ENCODE measurements at places on chromosomes 3 and 15.
A peak's percentile ranks its signal among the peaks of the same experiment; 100 is the strongest.

GRCh38 chr15:93257920-93258319 is 168.9 kb upstream of the RGMA start:
- no peak for DNase-seq

DNA sequence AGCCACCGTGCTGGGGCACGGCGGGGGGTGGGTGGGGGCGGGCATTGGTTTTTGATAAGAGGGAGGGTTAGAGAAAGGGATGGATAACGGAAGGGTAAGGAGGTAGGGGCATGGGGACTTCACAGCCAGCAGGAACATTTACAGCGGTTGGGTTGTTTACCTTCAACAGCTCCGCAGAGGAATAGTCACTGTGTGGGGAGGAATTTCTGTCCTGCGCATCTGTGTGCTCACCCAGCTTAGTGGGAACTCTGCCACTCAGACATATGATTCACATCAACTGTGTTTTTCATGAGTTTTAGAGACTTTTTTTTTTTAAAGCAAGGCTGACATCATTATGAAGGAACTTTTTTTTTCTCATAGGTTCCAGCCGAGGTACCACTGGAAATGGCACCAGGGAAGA is 19.6 kb downstream of the CHRD start:
- no peak for DNase-seq

DNA sequence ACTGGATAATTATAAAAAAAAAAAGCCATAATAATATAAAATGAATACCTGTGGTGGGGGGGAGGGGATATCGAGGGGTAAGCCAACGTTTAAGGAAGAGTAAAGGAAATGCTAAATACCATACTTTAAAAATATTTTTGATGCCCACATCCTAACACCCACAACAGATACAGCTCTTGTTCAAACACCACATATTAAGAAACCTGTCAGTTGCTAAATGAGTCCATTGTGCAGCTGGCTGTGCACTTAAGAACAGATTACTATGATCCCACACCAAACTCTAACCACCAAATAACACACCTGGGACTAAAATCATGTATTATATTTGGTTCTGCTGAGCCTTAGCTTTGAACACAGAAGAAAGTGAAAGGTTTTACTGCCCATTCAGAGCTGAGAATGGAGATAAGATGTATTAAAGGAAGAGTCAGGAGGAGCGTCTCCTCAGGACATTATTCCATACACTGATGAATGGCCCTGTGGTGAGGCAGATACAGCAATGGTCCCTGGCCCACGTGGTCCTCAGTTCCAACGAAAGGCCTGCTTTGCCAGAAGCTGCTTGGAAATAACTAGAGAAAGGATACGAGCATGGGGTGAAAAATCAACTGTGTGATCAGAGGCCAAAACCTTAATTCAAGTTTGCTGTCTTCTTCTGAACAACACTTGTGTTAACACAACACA is 515.4 kb downstream of the FOXP1 start:
- peak; percentile 44 for DNase-seq

GRCh38 chr15:63502137-63502766 is 2.1 kb upstream of the USP3 start:
- DNase-seq, result no peak

- no peak for DNase-seq
Observed at GRCh38 chr15:91465696-91466095, 365.6 kb downstream of the SV2B start.

GRCh38 chr3:139355891-139356290 is 12.1 kb downstream of the MRPS22 start:
- DNase-seq, result no peak

GRCh38 chr3:9295007-9295406 is 45.6 kb upstream of the SRGAP3 start:
- no peak for DNase-seq

GRCh38 chr3:39295184-39295775 is 15.4 kb upstream of the CX3CR1 start:
- no peak for DNase-seq

DNA sequence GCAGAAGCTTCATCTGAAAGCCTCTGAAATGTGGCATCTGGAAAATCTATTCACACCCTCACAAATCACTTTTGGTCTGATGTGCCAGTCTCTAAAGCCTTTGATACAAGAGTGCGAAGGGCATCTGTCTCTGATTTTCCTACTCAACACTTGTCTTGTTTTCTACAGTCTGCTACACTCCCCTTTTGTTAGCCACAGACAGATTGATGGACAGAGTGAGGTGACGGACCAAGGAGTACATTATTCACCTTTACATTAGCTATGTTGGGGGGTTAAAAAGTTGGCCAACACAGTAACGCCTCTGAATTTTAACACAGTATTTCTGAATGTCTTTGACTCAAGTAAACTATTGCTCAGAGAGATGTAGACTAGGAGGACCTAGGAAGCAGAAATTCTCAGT is 63.1 kb downstream of the TNIK start:
- DNase-seq, result no peak

GRCh38 chr15:52261498-52262242 is 33.9 kb downstream of the MYO5C start:
- DNase-seq, result peak; percentile 85

DNA sequence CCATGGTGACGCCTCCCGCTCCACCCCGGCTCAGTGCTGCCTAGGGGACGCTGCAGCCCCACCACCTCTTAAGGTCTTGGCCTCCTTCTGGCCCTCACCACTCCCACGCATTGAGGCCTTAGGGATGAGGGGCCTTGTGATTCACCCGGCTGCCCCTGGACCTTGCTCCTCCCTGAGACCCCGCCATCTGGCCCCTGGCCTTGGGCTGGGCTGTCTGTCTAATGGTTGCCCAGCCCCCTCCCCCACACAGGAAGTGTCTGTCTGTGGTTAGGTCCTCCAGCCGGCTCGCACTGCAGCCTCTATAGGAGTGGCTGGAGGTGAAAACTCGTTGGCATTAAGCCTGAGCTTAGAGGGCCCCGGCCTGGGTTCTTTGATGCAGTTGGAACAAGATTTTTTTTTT is 21.5 kb upstream of the MTHFS start:
- DNase-seq, result no peak

GRCh38 chr3:17089314-17089700 is 204.6 kb downstream of the PLCL2 start:
- DNase-seq, result no peak

DNA sequence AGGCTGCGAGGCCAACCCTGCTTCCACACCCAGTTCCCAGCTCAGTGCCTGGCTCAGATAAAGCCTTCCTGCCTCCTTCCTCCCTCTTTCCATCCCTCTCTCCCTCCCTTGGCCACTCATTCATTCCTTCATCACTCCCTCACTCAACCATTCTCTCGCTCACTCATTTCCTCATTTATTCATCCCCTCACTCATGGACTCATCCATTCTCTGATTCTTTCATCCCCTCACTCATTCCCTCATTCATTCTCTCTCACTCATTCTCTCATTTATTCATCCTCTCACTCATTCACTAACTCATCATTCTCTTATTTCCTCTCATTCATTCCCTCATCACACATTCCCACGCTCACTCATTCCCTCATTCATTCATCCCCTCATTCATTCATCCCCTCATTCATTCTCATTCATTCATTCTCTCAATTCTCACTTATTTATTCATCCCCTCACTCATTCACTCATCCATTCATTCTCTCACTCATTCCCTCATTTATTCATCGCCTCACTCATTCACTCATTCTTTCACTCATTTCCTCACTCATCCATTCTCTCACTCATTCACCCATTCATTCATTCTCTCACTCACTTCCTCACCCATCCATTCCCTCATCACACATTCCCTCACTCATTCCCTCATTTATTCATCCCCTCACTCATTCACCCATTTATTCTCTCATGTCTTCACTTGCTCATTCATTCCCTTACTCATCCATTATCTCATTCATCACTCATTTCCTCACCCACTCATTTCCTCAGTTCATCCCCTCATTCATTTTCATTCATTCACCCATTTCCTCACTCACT is 13.2 kb downstream of the ABTB1 start:
- no peak for DNase-seq

GRCh38 chr3:157376603-157377300 is 59.9 kb upstream of the PTX3 start:
- DNase-seq, result no peak

DNA sequence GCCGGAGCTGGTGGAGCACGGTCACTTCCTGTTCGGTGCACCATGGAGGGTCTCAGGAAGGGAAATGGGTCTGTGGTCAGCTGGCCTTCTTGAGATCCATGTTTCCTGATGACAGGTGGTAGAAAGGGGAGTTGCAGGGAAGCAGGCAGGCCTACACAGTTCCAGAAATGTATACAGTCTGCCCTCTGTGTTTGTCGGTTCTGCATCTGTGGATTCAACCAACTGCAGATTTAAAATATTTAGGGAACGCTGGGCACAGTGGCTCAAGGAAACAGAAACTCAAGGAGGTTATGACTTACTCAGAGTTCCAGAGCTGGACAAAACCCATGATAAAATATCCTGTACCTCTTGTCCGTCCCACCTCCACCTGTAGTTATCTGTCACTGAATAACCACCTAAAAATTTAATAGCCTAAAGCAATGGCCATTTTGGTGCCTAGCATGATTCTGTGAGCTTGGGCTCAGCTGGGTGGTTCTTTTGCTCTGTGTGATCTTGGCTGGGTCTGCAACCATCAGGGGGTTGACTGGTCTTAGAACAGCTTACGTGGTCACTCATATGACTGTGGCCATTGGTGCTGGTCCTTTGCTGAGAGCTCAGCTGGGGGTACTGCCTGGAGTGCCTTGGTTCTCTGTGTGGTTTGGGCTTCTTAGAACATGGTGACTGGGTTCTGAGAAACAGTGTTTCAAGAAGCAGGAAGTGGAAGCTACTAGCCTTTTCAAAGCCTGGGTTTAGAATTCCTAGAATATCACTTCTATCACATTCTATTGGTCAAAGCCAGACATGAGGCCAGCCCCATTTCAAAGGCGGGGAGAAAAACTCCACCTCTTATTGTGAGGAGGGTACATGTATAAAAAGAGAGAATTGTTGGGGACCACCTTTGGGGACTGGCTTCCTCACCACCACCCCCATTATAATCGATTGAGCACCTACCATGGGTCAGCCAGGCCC is 239.7 kb upstream of the BHLHE40 start:
- DNase-seq, result peak; percentile 80

GRCh38 chr3:138803006-138803653 is 31.6 kb downstream of the PIK3CB start:
- DNase-seq, result no peak

DNA sequence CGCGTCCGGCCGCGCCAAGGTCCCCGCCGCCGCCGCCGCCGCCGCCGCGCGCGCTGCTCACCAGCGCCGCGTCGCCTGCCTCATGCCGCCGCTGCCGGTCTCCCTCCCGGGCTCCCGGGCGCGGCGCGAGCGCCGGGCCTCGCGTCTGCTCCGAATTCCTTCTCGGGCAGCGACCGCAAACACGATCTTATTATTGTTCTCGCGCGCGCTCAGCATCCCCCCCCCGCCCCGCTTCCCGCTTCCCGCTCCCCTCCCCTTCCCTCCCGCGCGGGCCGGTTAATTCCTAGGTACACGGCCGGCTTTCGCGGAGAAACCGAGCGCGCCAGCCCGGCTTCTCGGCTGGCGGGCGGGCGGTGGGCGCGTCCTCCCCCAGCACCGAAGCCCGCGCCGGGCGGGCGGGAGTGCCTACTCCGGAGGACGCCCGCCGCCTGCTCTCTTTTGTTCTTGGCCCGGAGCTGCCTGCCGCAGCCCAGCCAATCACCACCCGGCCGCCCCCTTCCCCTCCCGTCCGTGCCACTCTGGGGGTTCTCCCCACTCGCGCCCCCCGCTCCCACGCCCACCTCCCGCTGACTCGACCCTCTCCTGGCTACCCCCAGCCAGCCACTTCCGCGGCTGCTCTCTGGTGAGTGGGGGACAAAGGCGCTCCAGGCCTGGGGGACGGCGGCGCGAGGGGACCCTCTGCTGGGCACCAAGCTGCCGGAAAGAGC is at the start of gene HDGFL3:
TSS of gene HDGFL3 (minus strand) at position 164 of the 707 bp plus-strand sequence. CDS start 409 bp downstream, outside the sequence.
- peak; percentile 67 for DNase-seq

DNA sequence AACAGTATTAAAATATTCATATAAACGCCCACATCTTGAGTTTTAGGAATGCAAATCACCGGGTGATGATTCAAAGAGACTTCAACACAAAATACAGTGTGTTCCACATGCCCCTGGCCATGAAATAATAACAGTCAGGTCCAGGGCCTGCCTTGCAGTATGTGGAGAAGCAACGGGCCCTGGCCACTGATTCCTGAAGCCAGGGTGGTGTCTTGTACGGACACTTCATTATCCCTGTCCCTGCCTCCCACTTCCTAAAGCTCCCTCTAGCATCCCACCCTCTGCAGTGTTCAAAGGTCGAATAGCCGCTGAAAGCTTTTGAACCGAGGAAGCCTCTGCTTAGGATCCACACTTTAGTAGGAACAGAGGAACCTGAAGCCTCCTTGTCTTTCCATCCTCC is 50.4 kb upstream of the PCSK6 start:
- DNase-seq, result no peak

DNA sequence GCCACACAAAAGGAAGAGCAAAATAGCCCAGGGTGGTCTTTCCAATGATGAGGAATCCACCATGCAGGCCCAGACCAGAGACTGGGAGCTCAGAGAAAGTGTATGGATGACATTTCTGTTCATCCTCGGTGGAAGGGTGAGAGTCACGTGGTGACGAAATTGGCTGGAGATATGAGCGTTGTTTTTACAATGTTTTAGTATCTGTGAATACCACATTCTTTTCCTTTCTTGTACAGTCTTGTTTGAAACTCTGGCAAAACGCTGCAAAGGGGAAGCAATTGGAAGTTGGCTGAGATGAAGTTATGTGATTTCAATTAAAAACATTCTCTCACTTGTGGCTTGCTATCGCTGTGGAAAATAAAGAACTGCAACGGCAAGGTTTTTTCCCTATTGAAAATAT is 137.5 kb downstream of the MAGI1 start:
- no peak for DNase-seq

DNA sequence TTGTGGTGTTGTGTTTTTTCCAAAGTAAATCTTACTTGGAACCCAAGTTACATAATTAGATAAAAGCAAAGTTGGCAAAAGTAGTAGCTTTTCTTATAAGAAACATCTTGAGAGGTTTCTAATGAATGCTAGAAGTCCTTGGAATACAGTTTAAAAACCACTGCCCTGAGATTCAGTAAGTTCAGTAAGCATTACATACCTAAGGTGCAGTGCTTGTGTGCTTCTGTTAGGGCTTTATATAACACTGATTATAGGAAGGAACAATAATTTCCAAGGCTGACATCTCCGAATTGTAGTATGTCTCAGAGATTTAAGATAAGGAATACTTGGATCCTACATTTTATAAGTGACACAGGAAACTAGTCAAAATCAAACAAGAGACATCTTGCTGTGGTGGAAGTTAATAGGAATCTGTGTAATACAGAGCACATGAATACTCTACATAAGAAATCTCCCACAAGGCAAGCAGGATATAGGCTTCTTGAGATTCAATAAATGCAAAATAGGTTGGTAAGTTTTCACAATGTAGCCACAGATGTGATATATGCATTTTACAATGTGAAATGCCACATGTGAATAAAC is 268.2 kb downstream of the LSAMP start:
- DNase-seq, result no peak

- DNase-seq, result no peak
Observed at GRCh38 chr3:14689247-14689980, 14.5 kb downstream of the C3orf20 start.

- peak; percentile 82 for DNase-seq
Observed at GRCh38 chr3:194134757-194135515, 1.0 kb upstream of the HES1 start.

- DNase-seq, result no peak
Observed at GRCh38 chr3:178868681-178869080, 202.9 kb downstream of the ZMAT3 start.
